Esophagus squamous epithelium (tissue), 5 donors: ENCODE measurements at places on chromosomes 7 and 10.

DNA sequence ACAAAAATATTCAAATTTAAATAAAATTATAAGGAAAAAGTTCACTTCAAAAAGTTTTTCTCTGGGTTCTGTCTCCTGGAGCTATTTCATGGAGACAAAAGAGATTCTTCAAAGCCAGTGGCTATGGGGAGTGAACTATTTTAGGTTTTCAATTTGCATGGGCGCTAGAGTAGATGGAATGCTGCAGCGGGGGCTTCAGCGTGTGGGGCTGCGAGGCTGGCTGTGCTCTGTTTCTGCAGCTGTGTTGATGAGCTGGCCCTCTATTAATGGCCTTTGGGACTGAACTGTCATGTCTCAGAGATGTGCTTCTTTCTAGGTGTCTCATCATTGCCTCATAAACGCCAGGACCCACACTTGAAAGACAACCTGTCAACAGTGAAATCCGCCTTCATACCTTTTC is 108.4 kb upstream of the NPY start:
- DNase-seq, result no peak

DNA sequence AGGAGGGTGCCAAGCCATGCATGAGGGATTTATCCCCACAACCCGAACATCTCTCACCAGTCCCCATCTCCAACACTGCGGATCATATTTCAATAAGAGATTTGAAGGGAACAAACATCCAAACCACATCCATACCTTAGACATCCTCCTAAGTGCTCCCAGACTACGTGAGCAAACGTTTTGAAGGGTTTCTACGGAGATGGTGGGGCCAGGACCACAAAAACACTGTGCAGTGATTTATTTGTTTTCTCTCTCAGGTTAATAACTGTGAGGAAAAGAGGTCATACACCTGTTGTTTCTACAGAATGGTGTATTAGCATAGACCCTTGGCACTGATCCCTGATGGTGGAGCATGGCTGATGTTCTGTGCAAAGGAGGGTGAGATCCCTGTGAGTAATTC is 277.8 kb downstream of the FRMD4A start:
- no peak for DNase-seq

DNA sequence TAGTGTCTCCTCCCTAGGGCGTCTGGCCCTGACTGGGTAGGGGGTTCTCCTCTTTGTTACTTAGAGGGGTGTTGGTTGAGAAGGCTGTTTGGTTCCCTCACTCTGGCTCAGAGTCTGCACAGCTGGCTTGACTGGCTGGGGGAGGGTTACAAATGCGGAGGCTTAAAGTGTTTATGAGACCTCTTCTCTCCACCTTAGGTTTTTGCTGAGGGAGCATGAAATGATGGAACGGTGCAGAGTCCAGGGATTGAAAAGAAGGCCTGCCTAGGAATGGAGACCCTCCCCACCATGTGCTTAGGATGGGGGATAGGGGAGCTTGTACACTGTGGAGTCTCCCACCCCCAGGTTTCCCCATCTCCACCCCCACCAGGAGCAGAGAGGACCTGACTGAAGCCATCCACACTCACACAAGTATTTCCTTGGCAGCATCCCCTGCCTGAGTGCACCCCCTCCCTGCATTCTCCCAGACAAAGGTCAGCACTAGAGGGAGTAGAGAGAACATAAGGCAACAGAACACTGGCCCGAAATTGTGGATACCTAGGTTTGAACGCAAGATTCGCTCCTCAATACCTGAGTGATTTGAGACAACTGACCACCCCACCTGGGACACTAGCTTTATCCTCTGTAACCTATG is 1.7 kb upstream of the LDB1 start:
- no peak for DNase-seq

DNA sequence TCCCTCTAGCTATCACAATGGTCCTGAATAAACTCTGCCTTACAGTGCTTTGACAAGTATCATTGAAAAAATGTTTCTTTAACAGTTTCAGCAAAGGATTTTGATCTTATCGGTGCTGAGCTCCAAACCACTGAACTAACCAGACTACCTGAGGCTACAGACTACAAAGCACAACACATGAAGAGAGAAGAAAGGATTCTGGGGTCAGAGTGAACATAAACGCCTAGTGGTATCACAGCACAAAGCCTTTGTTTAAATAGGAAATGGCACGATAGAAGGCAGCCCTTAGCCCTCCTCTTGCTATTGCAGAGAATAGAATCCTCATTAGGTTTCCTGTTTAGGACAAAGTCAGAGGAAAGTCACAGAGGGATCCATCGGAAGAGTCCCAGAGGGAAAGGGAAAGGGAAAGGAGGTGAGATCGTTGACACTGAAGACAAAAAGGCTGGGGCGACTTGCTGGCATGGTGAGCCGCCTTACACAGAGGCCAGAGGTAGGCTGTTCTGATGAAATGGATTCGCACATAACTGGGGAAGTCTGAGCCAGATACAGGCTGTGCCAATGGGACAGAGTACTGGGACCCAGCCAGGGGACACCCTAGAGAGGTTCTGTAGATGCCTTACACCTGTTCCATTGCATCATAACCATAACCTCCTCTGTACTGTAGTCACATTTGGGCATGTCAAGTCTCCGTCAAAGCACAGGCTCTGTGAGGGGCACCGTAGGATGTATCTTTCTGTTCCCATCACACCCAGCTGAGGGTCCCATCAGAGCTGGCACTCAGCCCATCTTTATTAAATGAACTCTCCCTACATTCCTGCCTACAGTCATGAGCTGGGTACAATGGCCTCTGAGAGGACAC is 71.5 kb downstream of the XPNPEP1 start:
- DNase-seq, result no peak

DNA sequence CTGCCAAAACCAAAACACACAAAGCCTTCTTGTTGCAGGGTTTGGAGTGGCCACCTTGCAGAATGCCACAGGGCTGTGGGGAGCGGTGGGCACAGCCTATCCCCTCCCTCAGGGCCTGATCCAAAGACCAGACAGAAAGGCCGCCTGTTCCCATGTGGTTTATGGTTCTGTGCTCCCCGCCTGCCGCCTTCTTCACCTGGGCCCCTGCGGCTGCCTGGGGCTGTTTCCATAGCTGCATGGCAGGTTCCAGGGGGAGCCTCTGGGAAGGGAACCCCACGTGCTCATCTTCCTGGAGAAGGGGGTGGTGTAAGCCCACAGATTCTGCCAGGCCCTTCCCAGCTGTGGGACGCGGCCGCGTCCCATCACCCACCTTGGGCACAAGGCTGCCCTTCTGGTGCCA is 70.7 kb upstream of the EZH2 start:
- no peak for DNase-seq

DNA sequence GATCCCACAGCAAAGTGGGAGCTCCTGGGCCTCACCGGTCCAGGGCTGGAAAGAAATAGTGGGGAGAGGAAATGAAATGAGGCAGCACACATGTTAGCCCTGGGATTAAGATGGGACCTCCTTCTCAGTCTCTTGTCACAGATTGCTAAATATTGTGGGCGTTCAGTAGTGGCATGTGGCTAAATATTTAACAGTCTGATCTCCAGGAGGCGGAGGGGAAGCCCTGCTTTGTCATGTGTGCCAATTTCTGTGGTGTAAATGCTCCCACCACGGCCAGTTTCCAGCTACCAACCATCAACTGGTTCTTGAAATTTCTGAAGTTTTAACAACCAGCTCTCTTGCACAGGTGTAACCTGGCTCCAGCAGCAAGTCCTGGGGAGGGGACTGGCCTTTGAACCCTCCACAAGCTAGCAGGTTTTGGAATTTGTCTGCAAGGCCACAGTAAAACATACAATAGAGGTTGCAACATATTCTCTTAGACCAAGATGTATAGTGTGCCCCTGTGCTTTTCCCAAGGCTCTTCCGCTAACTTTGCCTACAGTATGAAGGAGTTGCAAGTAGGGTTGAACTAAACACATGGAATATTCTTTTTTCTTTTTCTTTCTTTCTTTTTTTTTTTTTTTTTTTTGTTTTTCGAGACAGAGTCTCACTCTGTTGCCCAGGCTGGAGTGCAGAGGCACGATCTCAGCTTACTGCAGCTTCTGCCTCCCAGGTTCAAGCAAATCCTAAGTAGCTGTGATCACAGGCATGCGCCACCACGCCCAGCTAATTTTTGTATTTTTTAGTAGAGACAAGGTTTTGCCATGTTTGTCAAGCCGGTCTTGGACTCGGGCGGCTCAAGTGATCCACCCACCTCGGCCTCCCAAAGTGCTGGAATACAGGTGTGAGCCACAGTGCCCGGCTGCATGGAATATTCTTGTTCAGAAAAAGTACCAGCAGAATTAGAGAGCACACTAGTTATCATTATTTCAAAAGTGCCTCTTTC is 103.1 kb upstream of the PCBD1 start:
- DNase-seq, result no peak

DNA sequence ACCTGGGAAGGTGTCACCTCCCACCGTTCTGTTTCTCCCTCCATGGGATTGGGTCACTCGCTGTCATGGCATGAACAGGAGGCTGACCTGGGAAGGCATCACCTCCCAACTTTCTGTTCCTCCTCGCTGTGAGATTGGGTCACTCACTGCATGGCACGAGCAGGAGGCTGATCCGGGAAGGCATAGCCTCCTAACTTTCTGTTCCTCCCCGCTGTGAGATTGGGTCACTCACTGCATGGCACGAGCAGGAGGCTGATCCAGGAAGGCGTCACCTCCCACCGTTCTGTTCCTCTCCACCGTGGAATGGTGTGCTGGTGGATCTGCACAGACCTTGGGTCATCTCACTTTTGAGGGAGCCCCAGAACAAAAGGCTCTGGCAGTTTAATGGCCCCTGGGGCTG is 239.2 kb upstream of the PRKCQ start:
- no peak for DNase-seq

GRCh38 chr7:22375359-22376048 is 18.6 kb upstream of the RAPGEF5 start:
- no peak for DNase-seq

DNA sequence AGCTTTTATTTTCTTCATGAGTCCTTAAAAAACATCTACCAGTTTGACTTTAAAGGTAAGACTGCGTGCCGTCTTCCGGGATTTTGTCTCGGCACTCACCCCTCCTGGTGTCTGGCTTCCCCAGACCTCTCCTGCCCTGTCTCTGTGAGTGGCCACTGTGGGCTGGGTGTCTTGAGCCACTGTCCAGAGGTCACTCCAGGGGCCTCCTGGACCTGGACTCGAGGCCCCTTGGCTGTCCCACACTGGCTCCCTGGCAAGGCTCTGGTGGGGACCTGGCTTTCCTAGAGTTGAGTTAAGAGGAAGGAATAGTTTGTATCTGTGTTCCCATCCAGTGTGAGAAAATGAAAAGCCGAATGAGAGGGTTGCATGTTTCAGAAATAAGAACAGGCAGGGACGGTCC is 95.5 kb downstream of the NKX6-2 start:
- no peak for DNase-seq

DNA sequence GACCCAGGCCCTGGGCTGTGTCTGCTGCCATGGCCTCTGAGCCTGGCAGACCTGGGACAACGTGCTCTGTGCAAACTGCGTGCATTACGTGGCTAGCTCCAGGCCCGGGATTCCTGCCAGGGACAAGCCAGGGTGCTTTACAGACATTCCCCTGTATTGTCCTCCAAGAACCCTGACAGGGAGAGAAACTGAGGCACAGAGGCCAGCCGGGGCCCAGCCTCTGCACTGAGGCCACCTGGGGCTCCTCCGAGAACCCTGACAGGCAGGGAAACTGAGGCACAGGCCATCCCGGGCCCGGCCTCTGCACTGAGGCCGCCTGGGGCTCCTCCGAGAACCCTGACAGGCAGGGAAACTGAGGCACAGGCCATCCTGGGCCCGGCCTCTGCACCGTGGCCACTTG is 64.9 kb downstream of the CFAP46 start:
- DNase-seq, result no peak

DNA sequence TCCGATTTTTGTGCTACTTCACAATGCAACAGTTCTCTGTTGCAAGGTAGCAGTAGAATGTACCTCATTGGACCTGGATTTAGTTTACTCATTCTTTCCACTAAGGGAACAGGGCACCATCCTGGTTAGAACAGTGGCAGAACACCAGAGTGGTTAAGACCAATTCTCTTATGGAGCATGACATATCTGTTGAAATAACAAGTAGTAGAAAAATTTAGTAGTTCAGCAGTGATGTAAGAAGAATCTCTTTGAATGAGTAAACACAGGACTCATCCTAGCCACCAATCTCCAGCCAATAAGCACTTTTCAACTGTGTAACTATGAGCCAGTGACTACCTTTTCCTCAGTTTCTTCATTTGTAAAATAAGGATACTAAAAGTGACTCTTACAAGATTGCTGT is 2.4 kb downstream of the ANKRD22 start:
- no peak for DNase-seq

DNA sequence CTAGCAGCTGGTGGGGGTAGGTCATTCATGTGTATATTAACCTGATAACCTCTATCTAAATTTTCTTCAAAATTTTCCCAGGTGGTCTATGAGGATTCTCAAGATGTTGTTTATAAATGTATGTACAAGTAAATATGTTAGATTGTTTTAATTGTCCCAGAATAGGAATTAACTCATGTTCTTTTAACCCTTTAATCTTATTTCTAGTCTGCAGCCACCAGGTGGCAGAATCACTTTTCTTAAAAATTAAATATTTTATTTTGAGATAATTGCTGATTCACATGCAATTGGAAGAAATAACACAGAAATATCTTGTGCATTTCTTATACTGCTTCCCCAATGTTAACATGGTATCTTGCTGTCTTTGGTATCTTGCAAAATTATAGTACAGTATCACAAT is 589.5 kb downstream of the ARL4A start:
- no peak for DNase-seq

DNA sequence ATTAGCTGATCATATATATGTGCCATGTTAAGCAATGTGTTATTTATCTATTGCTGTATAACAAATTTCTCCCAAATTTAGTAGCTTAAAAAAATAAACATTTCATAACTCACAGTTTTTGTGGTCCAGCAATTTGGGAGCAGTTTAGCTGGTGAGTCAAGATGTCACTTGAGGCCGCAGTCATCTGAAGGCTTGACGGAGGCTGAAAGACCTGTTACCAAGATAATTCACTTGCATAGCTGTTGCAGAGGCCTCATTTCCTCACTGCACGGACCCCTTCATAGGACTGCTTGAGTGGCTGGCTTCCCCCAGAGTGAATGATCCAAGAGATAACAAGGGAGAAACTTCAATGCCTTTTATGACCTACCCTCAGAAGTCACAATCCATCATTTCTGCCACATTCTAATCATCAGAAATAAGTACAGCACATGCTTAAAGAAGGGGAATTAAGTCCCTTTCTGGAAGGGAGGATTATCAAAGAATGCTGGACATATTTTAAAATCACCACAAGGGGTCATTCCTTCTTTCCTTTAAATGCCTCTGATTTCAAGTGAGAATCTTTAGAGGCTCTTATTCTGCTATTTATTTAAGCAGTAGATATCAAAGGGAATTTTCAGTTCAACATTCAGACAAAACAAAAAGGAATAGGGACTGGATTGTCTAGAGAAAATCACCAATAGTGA is 10.5 kb upstream of the SRPK2 start:
- DNase-seq, result no peak

GRCh38 chr7:151273651-151274390 is 25.3 kb upstream of the SMARCD3 start:
- DNase-seq, result no peak

- DNase-seq, result no peak
Measured at GRCh38 chr10:61163403-61163802, 219.4 kb upstream of the RHOBTB1 start.

DNA sequence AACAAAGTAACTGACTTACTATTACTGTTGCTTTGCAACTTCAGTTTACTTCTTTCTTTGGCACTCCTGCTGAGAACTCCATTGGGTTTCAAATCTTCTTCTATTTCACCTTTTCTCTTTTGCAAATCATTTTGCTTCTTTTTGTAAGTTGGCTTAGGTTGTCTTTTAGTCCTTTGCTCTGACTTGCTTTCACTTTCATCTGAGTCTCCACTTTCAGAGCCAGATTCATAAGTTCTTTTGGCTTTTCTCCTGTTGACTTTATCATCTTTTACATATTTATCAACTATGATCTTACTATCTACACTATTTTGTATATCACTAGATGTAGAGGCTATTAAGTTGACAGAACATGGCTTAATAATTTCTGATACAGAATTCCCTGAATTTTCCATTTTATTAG is 73.4 kb downstream of the NRBF2 start:
- no peak for DNase-seq
